ENCODE measurements at places on chromosomes 2 and 18.

DNA sequence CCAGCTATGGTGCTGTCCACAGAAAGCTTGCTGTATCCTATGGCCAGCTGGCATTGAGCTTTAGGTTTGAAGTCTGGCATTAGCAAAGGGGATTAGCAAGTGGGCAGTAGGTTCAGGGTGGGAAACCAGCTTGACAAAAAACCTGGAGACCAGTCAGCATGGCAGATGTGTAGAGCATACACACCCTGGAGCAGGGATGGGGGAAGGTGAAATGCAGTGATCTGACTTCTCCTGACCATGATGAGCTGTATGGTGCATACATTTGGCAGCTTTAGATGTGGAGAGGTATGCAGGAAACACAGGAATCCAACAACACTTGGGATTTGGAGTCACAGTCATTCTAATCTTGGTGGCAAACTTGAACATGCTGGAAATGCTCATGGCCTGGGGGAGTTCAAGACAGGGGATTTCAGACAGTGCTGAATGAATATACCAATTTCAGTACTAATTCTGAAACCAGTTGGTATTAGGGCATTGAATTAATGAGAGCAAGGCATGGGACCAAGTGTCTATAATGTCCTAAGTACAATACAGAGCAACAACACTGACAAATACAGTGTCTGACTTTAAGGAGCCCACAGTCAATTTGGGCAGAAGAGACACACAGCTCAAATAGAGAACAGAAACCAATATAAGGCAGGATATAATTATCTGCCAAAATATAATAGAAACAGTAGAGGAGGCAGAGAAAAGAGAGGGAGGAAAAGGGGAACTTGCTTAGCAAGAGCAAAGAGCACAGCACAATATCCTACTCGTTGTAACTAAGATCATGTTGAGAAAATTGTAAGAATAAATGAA is 11.8 kb downstream of the ARHGAP15 start:
- no peaks in the 10 kb centered on the region for H3K27me3 ChIP-seq
- H3K4me1 ChIP-seq, result no peaks in the 10 kb centered on the region
- DNase-seq, result no peak
- H3K27ac ChIP-seq, result no peak overlapping the region

DNA sequence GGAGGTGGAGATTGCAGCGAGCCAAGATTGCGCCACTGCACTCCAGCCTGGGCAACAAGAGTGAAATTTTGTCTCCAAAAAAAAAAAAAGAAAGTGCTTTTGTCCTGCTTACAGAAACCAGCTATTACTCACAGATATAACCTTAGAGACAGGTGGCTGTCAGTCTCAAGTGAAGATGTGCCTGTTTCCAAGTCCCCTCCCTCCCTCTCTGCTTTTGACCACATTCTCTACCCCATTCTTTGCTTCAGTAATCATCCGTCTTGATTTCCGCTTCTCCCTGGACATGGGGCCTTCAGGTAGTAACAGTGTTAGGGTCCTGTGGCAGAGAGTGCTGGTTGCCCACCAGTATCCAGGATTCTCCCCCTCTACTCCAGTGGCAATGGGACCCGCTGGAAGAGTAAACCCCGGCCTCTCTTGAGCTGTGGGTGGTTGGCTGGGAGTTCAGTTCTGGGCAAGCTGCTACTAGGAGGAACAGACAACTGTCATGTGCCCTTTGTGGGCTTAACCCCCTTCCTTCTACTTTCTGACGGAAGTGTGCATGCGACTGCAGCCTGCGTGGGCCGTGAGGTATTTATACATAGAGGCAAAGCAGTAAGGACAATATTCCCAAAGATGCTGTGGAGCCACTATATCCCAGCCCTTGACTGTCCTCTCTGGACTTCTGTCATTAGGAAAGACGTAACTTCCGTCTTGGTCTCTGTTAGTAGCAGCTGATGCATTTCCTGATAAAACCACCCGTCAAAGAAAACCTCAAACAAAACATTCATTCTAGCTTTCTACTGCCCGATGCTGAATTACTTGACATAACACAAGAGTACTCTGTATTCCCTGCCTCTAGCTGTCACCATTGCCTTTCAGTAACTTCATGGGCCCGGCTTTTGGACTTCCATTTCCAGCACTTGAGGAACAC is 17.8 kb downstream of the PDCL3 start:
- no peak for DNase-seq
- H3K4me1 ChIP-seq, result no peaks in the 10 kb centered on the region
- no peak overlapping the region for H3K27ac ChIP-seq
- H3K36me3 ChIP-seq, result peaks cover 3% of the 10 kb centered on the region

DNA sequence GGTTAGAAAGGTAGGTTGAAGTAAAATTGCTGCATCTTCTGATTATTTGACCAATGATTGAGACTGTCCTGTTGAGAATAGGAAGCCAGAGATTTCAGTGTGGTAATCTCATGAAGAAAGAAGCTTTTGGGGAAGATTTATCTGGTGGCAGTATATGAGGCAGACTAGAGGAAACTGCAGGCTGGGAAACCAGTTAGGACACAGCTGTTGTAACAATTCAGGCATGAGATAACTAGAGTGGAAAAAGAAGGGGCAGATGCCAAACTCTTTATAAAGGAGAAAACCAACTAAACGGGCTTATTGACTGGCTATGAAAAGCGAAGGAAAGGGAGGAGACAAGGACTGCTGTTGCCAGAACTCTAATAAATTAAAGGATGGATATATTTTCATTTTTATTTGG is 155.6 kb downstream of the TTC27 start:
- no peaks in the 10 kb centered on the region for H3K27me3 ChIP-seq
- H3K27ac ChIP-seq, result no peak overlapping the region

GRCh38 chr2:159738509-159739390 is 26.4 kb downstream of the MARCHF7 start:
- no peak for DNase-seq
- H3K36me3 ChIP-seq, result peaks cover 39% of the 10 kb centered on the region
- H3K27ac ChIP-seq, result no peak overlapping the region
- no peaks in the 10 kb centered on the region for H3K4me1 ChIP-seq
- H3K4me3 ChIP-seq, result no peak overlapping the region
- H3K27me3 ChIP-seq, result no peaks in the 10 kb centered on the region

DNA sequence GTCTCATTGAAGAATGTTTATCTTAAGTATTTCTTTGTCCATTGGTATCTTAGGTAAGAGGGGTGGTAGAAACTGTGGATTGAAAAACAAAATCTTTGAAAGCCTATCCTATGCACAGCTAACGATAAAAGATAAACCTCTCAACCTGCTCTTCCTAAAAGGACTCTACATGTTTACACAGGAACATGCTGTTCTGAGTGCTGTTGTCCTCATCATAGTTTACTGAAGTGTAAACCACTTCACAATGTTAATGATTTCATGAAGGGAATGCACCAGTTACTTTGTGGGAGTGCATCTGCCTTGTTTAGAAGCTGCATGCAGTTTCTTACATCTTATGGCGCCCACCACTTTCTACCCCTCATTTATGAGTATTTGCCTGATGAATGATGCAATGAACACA is 1.2 kb downstream of the ACMSD start:
- H3K27ac ChIP-seq, result no peak overlapping the region
- H3K27me3 ChIP-seq, result no peaks in the 10 kb centered on the region
- no peak for DNase-seq
- peaks cover 4% of the 10 kb centered on the region for H3K4me1 ChIP-seq
- no peaks in the 10 kb centered on the region for H3K36me3 ChIP-seq

DNA sequence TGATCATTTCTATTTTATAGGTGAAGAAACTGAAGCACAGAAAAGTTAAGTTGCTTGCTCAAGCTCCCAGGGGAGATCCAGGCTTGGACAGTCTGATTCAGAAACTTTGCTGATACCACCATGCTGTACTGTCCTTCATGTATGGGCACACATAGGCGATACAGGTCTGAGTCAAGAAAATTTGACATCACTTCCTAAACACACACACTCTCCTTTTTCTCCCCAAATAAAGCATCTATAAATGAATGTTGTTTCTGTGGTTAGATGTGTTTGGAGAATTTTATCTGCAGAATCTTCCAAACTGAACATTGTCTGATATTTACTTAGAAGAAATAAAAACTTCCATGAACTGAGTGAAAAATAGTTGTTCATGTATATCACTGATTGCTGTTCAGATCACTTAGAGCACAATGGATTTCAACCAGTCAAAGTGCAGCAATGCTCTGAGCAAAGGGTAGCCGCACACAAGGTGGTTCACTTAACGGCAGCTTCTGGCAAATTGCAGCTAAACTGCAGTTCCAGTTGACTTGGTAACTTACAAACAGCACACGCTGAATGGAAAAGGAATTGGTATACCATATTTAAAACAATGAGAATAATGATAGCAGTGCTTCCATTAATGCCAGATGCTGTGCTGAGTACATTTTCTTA is 10.0 kb upstream of the AGFG1 start:
- no peak for DNase-seq
- no peak overlapping the region for H3K4me3 ChIP-seq
- no peaks in the 10 kb centered on the region for H3K27me3 ChIP-seq
- H3K4me1 ChIP-seq, result peaks cover 11% of the 10 kb centered on the region

- H3K4me3 ChIP-seq, result no peak overlapping the region
- no peaks in the 10 kb centered on the region for H3K36me3 ChIP-seq
- peaks cover 49% of the 10 kb centered on the region for H3K27me3 ChIP-seq
- peaks cover 2% of the 10 kb centered on the region for H3K4me1 ChIP-seq
- no peak for DNase-seq
- H3K27ac ChIP-seq, result no peak overlapping the region
Observed at GRCh38 chr2:113273027-113273551, 5.6 kb downstream of the PAX8 start.

- no peak overlapping the region for H3K4me3 ChIP-seq
- no peaks in the 10 kb centered on the region for H3K36me3 ChIP-seq
- H3K4me1 ChIP-seq, result no peaks in the 10 kb centered on the region
Observed at GRCh38 chr2:16747257-16747656, 81.6 kb upstream of the CYRIA start.

DNA sequence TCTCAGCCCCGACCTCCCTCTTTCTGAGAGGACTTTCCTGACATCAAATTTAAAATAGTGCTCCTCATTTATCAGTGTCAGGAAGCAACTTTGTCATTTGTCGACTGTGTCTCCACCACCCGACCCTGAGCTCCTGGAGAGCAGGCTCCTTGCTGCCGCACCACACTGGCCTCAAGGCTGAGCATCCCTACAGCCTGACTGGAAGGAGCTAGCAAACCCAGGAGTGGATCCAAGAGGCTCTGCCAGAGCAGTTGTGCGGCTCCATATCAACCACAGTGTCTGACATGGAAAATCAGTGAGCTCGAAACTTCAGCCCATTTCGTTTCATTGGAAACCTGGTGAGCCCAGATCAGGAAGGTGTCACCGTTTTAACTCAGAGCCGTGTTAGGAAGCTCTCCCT is 125.2 kb downstream of the PTGR3 start:
- no peaks in the 10 kb centered on the region for H3K27me3 ChIP-seq
- H3K4me1 ChIP-seq, result no peaks in the 10 kb centered on the region
- no peak overlapping the region for H3K4me3 ChIP-seq
- no peaks in the 10 kb centered on the region for H3K36me3 ChIP-seq

GRCh38 chr2:160242893-160243564 is 43.0 kb upstream of the ITGB6 start:
- peak overlapping the region; percentile 95 for H3K27ac ChIP-seq
- peaks cover 32% of the 10 kb centered on the region for H3K4me1 ChIP-seq
- H3K36me3 ChIP-seq, result no peaks in the 10 kb centered on the region

- H3K4me3 ChIP-seq, result no peak overlapping the region
- H3K36me3 ChIP-seq, result no peaks in the 10 kb centered on the region
- no peak for DNase-seq
- no peak overlapping the region for H3K27ac ChIP-seq
- no peaks in the 10 kb centered on the region for H3K27me3 ChIP-seq
Observed at GRCh38 chr2:30588994-30589393, 141.9 kb downstream of the LCLAT1 start.

- no peak overlapping the region for H3K27ac ChIP-seq
- no peaks in the 10 kb centered on the region for H3K36me3 ChIP-seq
- H3K27me3 ChIP-seq, result no peaks in the 10 kb centered on the region
- H3K4me3 ChIP-seq, result no peak overlapping the region
- H3K4me1 ChIP-seq, result no peaks in the 10 kb centered on the region
Observed at GRCh38 chr2:45626387-45627221, 15.5 kb upstream of the SRBD1 start.

DNA sequence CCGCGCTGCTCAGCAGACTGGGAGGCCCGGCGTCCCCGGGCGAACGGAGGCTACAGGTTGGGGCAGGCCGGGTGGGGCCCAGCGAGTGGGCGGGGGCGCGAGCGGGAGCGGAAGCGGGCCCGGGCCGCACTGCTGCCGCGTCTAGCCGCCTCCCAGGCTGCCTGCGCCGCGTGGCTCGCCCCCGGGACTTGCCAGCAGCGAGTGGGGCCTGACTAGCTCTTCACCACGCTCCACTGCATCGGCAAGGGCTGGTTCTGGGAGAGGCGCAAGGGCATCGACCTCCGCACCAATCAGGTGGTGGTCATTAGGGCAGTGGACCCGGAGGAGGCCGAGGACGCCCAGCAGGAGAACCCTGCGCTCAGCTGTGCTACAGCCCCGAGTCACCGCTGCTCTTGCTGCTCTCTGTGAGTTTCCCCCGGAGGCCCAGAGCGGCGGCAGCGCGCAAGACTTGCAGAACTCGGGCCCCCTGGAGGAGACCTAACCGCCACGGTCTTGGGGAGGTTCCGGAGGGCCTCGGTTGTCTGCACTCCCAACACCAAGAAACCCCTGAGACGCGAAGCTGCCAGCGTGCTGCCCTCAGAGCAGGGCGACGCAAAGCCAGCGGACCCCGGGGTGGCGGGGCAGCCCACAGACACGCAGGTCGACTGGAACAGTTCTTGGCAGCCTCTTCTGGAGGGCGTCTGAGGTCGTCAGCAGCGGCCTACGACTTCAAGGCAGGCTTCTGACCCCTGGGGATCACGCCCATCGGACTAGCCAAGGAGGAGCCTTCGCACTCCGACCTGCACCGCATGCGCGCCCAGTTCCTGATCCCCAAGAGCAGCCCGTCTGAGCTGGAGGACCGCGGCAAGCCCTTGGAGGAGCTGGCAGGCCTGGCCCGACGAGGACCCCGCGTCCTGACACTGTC is 27.2 kb upstream of the PTPN2 start:
- H3K4me3 ChIP-seq, result no peak overlapping the region
- no peaks in the 10 kb centered on the region for H3K36me3 ChIP-seq
- no peak for DNase-seq
- no peak overlapping the region for H3K27ac ChIP-seq

- H3K27ac ChIP-seq, result no peak overlapping the region
- DNase-seq, result no peak
- no peaks in the 10 kb centered on the region for H3K36me3 ChIP-seq
- peaks cover 4% of the 10 kb centered on the region for H3K4me1 ChIP-seq
Observed at GRCh38 chr18:48359626-48360025, 49.6 kb downstream of the ZBTB7C start.

- peaks cover 5% of the 10 kb centered on the region for H3K4me1 ChIP-seq
- H3K36me3 ChIP-seq, result no peaks in the 10 kb centered on the region
- H3K4me3 ChIP-seq, result no peak overlapping the region
- DNase-seq, result no peak
- no peak overlapping the region for H3K27ac ChIP-seq
Observed at GRCh38 chr2:102269200-102269524, 42.2 kb upstream of the IL1RL1 start.

GRCh38 chr2:154804451-154804850 is 106.0 kb downstream of the KCNJ3 start:
- no peak overlapping the region for H3K4me3 ChIP-seq
- no peaks in the 10 kb centered on the region for H3K36me3 ChIP-seq
- DNase-seq, result no peak
- no peak overlapping the region for H3K27ac ChIP-seq

- H3K4me1 ChIP-seq, result no peaks in the 10 kb centered on the region
- H3K4me3 ChIP-seq, result no peak overlapping the region
- H3K27me3 ChIP-seq, result no peaks in the 10 kb centered on the region
- H3K36me3 ChIP-seq, result no peaks in the 10 kb centered on the region
- DNase-seq, result no peak
- H3K27ac ChIP-seq, result no peak overlapping the region
Observed at GRCh38 chr2:54295911-54296310, 39.9 kb upstream of the TSPYL6 start.

GRCh38 chr2:2717406-2717805 is 386.3 kb upstream of the MYT1L start:
- no peak for DNase-seq
- no peak overlapping the region for H3K27ac ChIP-seq
- no peaks in the 10 kb centered on the region for H3K36me3 ChIP-seq
- no peak overlapping the region for H3K4me3 ChIP-seq
- H3K27me3 ChIP-seq, result no peaks in the 10 kb centered on the region
- no peaks in the 10 kb centered on the region for H3K4me1 ChIP-seq

All from trophoblast cell (in vitro differentiated cells and primary cell).